ENCODE measurements at places on chromosomes 5 and 9.

DNA sequence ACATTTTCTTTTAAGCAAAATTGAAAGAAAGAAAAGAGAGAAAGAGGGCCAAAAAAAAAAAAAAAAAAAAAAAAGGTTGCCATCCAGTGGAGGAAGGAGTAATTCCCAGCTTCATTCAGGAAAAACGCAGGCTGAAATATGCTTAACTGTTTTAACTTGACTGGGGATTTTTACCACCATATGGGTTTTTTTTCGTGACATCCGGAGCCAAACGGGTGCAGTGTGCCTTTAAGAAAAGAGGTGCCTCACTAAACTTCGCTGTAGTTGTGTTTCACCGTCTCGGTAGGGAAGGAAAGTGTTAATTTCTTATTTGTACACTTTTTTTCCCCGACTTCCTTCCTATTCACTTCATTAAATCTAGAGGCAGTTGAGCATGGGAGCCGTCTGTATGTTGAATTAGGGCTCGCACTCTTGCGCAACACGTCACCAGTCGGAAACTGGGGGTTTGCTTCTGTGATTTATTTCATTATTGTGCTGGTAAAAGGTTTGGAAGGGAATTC is 143.0 kb downstream of the SMARCA2 start:
- DNase-seq, result peak; percentile 81

GRCh38 chr9:95927271-95928004 is 51.9 kb downstream of the ERCC6L2 start:
- no peak for DNase-seq

- no peak for DNase-seq
Observed at GRCh38 chr9:83633676-83634075, 10.7 kb downstream of the IDNK start.

DNA sequence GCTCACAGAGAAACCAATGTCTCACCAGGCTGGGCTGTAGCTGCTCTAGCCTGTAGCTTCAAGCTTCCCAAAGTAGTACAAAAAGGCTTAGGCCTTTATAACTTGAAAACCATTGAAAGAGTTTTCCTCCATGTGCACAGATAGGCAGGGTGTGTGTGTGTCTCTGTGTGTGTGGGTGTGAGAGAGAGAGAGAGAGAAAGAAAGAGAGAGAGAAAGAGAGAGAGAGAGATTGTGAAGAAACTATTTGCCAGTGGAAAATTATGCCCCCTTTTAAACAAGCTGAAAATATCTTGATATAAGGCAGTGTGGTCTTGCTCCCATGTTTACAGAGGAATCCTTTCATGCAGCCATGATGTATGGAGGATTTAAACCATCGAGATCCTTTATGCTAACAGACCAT is 17.9 kb upstream of the GDNF start:
- DNase-seq, result no peak

- DNase-seq, result no peak
Observed at GRCh38 chr5:38527475-38527874, 29.0 kb downstream of the LIFR start.

GRCh38 chr5:159912033-159912800 is 4.1 kb upstream of the ADRA1B start:
- DNase-seq, result no peak
